ENCODE measurements at places on chromosomes 7 and 10.

DNA sequence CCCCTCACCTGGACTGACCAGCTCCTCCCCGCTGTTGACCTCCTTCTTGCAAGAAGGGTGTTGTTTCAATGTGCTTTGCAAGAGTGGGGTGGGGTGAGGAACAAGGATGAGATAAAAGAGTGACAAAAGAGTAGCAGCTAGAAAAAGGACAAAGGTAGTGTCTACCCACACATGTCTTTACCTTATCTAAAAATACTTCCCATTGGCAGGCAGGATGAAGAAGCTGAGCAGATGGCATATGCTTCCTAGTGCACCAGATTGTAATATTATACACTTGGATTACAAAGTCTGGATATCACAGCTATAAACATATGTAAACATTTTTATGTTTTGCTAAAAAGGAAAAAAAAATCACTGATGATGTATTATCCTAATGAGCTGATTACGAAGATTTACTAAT, 34.5 kb downstream of the CHN2 start:
- DNase-seq, result no peak

- no peak for DNase-seq
Observed at GRCh38 chr10:99526861-99527504, 5.8 kb upstream of the NKX2-3 start.

- DNase-seq, result no peak
Observed at GRCh38 chr10:74437822-74438221, 286.8 kb downstream of the ADK start.

DNA sequence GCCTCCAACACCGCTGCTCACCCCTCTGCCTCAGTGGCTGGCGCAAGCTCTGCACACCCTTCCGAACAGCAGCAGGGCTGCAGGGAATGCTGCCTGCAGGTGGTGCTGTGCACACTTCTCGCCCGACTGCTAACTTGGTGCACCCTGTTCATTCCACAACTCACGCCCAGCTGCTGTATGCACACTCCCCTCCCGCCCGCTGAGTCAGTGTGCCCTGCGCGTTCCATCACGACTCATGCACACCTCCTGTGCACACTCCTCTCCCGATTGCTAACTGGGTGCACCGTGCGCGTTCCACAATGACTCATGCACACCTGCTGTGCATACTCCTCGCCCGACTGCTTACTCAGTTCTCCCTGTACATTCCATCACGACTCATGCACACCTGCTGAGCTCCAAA, 21.5 kb downstream of the ADARB2 start:
- no peak for DNase-seq

- no peak for DNase-seq
Observed at GRCh38 chr10:5373891-5374611, 9.3 kb downstream of the UCN3 start.

GRCh38 chr7:43838201-43838658, 31.1 kb downstream of the MRPS24 start:
- no peak for DNase-seq

DNA sequence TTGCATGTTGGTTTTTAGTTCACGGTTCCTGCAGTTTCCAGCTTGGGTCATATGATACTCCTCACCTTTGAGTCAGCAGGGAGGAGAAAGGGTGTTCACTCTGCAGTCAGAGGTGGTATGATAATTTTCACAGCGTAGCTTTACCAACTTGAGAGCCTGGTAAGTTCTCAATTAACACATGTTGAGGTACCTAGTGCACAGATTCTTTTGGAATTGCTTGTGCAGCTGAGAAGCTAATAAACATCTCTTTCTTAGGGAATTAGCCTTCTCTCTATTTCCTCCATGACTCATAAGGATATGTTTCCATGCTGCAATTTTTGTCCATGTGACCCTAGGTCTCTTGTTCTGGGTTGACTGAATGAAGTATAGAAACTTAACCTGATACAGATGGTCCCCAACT, 166.6 kb downstream of the KIF20B start:
- DNase-seq, result no peak

- no peak for DNase-seq
Observed at GRCh38 chr10:112168733-112169132, 14.8 kb downstream of the GPAM start.

DNA sequence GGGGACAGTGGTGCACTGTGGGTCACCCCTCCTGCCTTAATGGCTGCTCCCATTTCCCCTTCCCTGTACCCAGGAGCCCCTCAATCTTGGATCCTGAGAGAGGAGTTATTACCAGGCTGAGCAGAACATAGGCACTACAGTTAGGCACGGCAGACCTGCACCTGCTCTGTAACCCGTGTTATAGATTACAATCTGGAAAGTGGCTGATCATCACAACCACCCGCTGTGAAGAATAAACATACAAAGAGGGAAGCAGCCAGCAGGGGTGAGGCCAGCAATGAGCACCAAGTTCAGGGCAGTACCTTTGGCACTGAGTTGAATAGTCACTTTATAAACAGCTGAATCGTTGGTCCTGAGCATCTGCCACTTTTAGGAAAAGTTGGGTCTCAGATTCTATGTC, 1.7 kb downstream of the CDHR1 start:
- DNase-seq, result no peak

DNA sequence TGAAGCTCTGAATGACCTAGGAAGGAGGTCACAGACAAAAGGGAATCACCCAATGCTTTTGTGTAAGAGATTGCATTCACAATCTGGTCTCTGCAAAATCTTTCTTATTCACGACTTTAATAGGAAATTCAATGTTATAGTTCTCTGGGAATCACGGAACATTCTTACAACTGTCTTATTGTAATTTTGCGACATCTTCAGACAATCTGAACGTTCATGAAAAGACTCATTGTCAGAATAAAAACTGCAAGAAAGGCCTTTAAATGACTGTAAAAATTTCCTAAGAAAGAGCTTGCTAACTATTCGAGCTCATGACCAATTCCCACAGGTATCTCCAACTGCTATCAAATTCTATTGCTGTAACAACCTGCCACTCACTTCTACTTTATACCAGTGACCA, 130.7 kb downstream of the DGKI start:
- DNase-seq, result no peak

DNA sequence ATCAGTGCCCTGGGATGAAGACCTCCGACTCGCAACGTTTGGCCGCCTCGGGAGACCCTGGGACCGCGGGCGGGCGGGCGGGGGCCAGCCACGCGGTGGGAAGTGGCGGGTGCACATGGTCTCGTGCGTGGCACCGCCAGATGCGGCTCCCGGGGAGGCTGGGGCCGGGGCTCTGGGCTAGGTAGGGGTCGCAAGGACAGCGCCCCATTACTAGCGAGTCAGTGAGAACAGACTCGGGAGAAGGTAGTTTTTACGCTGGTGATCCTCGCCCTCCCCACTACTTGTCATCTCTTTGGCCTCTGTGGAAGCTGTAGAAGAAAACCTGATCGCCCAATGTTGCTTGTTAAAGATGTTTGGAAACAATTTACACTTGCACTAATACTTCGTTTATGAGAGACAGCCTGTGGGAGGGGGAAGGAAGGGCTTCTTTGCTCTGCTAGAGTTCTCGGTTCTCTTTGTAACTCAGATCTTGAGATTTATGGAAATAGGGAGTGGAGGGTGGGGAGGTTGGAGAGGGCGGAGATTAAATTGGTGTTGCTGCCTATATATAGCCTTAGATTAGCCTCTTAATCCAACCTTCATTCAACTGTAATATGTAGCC, 591 bp downstream of the BZW2 start:
- DNase-seq, result no peak

DNA sequence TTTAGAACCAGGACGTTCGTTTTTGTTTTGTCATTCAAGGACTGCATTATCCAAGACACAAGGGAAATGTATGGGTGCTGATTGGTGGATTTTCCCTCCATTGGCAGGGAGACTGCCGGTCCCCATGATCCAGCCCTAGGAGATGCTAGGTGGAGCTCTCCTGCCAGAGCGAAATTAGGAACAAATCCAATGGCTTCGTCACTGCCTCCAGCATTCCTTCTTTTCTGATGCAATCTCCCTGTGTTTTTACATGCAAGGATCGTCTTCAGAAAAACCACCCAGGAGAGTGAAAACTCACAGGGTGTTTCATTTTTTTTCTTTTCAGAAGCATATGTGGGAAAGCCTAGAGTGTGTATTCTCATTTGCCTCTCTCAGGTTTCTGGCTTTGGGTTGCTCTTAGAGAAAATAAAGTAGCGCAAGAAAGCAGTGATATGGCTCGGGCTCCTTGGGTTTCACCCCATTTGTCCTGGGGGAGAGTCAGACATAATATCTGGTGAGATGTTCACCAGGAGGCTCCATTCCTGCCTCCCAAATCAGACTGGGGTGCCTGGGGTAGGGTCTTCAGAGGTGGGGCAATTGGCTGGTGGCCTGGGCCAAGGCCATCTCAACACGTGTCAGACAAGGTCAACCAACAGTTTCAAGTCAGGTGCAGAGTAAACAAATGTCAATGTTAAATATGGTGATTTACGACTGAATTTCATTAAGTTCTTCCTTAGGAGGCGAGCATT, 450.9 kb upstream of the MKI67 start:
- no peak for DNase-seq

DNA sequence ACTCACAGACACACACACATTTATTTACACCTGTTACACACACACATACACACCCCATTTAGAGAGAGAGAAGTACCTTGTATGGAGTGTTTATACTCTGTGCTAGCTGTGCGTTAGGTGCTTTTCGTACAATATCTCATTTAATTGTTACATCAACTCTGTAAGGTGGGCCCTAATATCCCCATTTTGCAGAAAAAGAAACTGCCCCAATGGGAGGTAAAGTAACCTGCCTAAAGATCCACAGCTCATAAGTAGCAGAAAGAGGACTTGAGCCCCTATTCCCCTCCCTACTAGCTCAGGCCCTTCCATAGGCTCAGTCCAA, 23.8 kb upstream of the RBM20 start:
- DNase-seq, result no peak

- DNase-seq, result no peak
Observed at GRCh38 chr10:51386248-51386885, 312.1 kb downstream of the PRKG1 start.
